ENCODE measurements at places on chromosomes 13 and 19.

DNA sequence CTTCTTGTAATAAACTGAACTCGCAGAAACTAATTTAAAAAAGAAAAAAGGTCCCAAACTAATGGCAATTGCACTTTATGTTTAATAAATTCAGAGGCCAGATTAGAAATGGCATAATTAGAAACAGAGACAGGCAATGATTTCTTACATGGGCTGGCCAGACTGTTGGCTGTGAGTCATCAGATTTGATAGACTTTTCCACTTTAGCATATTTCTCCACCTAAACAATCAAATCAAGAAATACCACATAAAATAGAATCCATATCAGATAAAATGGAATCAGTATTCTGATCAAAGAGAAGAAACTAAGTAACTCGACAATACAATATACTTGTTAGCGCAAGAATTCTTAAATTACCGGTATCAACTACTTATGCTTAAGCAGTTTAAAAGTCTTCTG, 29.0 kb downstream of the EXOSC8 start:
- ATAC-seq: no peak

DNA sequence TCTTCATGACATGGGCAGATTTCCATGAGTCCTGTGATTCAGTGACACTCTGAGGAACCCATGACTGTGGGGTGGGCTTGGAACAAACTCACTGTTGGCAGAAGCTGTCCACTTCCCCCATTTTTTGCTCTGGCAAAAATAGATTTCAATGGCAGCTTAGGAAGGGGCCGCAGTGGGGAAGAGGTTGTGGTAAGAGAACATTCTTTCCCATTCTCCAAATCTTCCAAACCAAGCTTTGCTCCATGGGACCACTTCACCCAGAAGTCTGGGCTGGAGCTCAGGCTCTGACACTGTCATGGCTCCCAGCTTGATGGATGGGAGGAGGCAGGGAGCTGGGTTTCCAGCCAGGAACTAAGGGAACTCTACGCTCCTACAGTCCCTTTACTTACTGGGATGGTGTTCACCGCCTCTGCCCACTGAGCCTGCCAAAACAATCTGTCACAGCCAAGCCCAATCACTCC, 24.9 kb upstream of the MEDAG start:
- ATAC-seq: no peak

DNA sequence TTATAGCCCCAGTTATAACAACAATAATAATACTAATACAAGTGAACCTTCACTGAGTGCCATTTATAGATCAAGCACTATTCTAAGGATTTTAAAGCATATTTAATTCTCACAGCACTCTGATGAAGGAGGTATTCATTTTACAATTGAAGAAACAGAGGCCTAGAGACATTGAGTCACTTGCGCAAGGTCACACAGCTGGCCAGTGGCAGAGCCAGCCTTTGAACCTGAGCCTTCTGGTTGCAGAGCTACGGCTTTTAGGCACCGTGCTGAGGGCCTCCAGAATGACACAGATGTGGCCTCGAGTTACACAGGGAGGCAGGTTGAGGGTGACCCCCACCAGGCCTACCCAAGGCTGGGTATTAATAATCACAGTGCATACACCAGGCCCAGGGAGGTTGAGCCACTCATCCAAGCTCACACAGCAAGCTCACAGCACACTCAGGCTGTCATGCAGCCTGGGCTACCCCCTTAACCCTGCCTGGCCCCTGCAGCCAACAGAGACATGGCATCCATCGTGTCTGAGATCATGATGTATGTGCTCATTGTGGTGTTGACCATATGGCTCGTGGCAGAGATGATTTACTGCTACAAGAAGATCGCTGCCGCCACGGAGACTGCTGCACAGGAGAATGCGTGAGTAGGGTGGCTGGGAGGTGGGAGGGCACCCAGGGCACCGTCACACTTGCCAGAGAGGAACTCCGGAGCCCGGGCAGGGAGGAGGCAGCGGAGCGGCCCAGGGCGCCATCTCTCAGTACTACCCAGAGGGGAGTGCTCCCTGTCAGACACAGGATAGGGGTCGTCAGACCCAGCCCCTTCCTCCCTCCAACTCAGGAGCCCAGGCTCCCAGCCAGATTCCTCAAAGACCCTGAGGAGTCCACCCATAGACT, 2.7 kb upstream of the HPN start:
- no peak for ATAC-seq

GRCh38 chr19:50047671-50048070, 21.9 kb downstream of the ZNF473 start:
- ATAC-seq: no peak

GRCh38 chr13:42812316-42812715, 30.9 kb downstream of the FAM216B start:
- no peak for ATAC-seq

- no peak for ATAC-seq
Observed at GRCh38 chr13:93903909-93904308, 575.6 kb downstream of the DCT start.

DNA sequence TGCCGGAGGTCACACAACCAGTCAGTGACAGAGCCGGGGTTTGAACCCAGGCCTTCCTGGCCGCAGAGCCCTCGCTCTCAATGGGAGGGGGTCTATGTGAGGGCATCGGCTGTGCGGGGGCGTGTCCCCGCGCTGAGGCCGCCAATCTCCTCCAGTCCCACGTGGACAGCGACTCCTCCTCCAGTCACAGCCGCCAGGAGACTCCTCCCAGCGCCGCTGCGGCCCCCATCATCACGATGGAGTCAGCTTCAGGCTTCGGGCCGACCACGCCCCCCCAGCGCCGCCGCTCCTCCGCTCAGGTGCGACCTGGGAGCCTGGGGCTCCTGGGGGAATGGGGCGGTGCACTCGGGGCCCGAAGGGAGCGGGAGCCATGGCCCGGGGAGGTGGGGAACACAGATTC, 6.0 kb downstream of the SPRED3 start:
- ATAC-seq: peak; percentile 69

GRCh38 chr13:112067116-112067741, at the start of gene SOX1:
SOX1 (plus strand) TSS chr13:112067149; CDS start chr13:112067659, 510 bp downstream.
- ATAC-seq: no peak

DNA sequence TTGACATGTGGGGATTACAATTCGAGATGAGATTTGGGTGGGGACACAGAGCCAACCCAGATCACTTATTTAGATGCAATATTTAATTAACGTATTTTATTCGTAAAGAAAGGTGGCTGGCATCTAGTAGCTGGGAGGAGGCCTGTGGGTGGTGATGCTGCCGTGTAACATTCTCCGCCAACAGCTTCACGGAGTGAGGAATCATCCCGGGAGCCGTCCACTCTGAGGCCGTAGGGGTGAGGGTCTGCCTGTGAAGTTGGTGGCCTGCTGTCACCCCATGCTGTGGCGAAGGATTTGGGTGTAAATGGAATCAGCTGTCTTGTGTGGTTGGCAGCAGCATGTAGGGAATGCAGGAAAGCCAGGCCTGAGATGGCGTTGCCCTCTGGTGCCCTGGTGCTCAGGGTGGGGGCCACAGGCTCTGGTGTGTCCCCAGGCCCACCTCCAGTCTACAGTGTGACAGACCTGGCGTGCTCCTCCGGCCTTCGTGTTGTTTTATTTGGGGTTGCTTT, 3.3 kb upstream of the TEX29 start:
- no peak for ATAC-seq

- no peak for ATAC-seq
Observed at GRCh38 chr13:57632276-57633140, 964 bp downstream of the PCDH17 start.

- ATAC-seq: no peak
Observed at GRCh38 chr13:92362717-92363116, 863.9 kb upstream of the GPC6 start.

DNA sequence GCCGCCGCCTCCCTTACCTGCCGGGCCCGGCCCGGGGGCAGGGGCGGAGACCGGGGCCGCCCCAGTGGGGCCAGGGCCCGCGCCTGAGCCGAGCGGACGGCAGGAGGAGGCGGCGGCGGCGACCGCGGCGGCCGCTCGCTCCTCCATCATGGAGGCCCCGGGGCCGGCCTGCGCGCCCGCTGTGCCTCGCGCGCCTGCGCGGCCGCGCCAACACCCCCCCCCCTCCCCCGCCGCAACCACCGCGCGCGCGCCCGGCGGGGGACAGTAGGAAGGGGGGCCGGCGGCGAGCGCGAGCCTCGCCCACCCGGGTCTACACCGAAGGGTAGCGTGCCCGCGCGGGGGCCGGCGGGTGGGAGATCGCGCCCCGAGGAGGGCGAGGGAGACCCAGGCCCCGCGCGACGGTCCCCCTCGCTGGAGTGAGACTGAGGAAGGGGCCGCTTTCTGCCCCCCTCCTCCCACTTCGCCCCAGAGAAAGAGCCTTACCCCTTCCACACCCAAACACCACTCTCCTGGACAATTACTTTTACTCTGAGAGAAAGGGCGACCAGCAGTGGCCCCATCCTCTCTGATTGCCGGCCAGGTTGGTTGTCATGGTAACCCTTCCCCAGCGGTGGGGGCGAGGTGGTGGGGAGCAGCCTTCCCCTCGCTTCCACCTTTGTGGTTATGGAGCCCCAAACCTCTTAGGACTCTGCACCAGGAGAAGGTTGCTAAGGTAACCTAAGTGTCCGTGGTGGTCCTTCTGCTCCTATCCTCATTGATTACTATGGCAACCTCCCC, at the start of gene STRN4:
TSS of gene STRN4 (minus strand) at position 170 of the 777 bp plus-strand sequence. CDS start at position 150, 20 bp downstream.
- peak; percentile 65 for ATAC-seq

DNA sequence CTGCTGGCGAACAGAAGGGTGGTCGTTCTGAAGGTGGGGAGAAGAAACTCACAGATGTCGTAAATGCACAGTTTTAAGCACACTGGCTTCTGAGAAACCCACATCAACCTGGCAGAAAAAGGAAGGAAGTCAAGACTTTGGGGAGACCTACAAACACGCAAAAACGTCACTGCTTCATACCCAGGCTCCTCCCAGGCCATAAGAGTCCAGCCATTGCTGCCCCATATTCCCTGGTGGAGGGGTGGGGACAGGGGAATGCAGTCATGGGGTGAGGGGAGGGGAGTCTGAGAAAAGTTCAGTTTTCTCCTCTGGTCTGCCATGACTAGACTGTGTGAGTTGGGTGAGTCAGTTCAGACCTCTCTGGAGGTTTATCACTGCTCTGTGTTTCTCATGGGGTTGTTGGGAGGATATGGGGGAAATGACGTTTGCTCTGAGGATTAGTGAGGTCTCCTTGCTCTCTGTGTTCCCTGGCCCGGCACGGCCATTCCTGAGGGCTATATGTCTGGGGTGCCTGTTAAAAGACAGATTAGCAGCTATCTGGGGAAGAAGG, 139.0 kb downstream of the FLT1 start:
- peak; percentile 58 for ATAC-seq

DNA sequence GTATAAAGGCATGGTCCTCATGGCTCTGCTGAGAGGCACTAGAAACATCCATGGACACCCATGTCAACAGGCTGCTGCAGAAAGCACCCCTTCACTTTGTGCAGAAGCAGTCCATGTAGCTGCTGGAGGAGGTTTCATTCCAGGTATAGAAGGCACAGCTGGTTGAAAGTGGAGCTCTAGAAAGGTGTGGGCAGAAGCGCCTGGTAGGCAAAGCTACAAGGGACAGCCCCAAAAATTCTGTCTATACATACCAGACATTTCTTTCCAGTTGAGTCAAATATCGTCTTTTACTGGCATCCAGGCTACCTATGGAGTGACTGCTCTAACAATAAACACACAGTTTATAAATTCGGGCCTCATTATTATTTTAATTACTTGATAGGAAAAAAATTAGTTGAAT, 129.3 kb downstream of the ENOX1 start:
- ATAC-seq: no peak

DNA sequence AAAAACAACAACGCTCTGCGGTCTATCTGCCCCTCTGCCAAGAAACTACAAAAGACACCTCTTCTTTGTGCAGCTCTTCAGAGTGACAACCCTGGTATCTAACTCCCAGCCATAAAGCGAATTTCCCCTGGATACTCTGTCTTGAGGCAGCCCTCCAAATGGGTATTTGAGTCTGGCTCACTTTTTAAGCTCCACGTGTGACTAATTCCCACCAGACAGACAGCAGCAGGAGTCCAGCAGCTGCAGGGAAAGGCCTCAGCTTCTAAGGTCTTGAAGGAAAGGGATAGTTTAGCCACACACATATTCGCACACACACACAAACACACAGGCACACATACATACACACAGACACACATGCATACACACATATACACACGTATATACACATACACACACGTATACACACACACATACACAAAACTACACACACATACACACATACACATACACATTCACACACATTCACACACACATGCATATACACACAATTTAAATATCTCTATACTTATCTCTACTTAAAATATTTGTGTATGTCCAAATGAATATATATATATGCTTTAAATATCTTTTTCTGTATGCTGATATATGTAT, 188.8 kb downstream of the TSHZ3 start:
- ATAC-seq: no peak

- no peak for ATAC-seq
Observed at GRCh38 chr13:108249150-108249549, 20.4 kb upstream of the TNFSF13B start.

DNA sequence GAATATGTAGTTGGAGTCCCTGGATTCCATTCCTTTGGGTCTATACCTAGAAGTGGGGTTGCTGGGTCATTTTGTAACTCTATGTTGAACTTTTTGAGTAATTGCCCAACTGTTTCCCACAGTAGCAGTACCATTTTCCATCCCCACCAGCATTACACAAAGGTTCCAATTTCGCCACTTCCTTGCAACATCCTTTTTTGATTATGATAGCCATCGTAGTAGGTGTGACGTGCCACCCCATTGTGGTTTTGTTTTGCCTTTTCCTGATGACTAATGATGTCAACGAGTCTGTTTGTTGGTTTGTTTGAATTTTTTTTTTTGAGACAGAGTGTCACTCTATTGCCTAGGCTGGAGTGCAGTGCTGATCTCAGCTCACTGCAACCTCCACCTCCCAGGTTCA, 3.3 kb upstream of the PEX11G start:
- peak; percentile 41 for ATAC-seq

- ATAC-seq: peak; percentile 49
Observed at GRCh38 chr13:73025217-73026012, 33.4 kb upstream of the KLF5 start.

DNA sequence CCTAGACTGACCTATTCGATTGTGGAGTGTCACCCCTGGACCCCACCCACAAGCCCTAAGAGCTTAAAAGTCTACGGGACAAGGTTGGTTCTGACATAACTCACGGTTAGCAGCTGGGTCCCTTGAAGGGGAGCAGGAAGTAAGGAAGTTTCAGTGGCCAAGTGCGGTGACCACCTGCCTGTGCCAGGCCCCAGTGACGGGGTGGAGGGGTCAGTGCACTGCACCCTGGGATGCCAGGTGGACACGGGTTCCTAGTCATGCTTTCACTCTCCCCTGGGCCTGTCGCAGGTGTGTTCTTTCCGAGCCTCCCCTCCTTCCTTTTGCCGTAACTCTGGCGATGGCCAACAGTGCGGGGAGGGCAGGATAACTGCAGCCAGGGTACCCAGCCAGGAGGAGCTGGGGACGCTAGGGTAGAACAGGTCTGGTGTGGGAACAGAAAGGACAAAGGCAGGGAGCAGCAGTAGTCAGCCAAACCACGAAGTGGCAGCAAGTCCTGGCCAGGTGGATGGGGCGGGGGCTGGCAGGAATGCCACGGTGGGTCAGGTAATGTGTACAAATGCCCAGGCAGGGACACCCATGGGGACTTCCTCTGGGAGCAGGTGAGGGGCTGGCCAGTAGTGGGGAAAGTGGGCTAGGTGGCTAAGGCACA, 58.3 kb downstream of the RGCC start:
- no peak for ATAC-seq

Measured in activated CD4-positive, CD25-positive, alpha-beta regulatory T cell treated with anti-CD3 and anti-CD28 coated beads, Interleukin-2, amount 50 U/mL, for 24 hours (primary cell).